NB4 (cell line): ENCODE measurements at places on chromosomes 11 and 22.
A peak's percentile ranks its signal among the peaks of the same experiment; 100 is the strongest.

DNA sequence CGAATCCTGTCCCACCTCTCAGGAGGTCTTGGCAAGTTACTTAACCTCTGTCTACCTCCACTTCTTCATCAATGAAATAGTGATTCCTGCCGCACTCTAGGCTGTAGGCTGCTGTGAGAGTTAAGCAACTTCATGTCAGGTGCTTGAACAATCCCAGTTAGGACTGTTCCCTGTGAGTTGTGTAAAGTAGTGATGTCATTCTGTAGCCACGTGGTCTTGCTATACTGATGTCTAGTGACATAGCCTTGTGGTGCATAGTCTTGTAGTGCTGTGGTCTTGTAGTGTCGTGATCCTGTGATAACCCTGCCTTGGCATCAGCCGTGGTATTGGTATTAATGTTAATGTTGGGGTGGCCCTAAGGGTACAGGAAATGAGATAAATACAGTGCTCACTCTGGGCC is 30.3 kb upstream of the PRR5 start:
- DNase-seq: peak; percentile 43

GRCh38 chr11:129280027-129280811 is 88.1 kb upstream of the ARHGAP32 start:
- peak; percentile 26 for DNase-seq

GRCh38 chr11:86459002-86459385 is 84.3 kb downstream of the CCDC81 start:
- DNase-seq: no peak

- DNase-seq: peak; percentile 75
Measured at GRCh38 chr11:3164138-3164551, 965 bp downstream of the OSBPL5 start.

- no peak for DNase-seq
Measured at GRCh38 chr11:33842236-33842915, 49.5 kb downstream of the LMO2 start.

DNA sequence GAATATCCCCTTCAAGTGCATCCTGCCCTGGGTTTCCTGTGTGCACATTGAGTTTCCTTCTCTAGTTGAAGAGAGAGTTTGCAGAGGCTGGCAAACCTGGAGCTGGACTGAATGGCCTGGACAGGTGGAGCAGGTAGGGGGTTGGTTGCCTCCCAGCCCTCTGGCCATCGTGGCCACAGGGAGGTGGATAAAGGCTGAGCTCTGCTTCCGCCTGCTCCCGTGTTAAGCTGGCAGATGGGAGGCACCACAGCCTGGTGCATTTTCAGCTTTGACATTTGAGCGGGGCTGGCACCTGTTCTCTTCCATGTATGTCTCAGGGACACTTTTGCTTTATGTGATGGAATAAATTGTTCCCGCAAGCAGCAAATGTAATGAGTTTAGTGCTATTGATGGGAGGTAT is 11.1 kb downstream of the MICAL2 start:
- no peak for DNase-seq

GRCh38 chr11:17208257-17208999 is 642 bp upstream of the PIK3C2A start:
- DNase-seq: peak; percentile 60

GRCh38 chr11:843818-844692 is 1.4 kb downstream of the TSPAN4 start:
- no peak for DNase-seq

DNA sequence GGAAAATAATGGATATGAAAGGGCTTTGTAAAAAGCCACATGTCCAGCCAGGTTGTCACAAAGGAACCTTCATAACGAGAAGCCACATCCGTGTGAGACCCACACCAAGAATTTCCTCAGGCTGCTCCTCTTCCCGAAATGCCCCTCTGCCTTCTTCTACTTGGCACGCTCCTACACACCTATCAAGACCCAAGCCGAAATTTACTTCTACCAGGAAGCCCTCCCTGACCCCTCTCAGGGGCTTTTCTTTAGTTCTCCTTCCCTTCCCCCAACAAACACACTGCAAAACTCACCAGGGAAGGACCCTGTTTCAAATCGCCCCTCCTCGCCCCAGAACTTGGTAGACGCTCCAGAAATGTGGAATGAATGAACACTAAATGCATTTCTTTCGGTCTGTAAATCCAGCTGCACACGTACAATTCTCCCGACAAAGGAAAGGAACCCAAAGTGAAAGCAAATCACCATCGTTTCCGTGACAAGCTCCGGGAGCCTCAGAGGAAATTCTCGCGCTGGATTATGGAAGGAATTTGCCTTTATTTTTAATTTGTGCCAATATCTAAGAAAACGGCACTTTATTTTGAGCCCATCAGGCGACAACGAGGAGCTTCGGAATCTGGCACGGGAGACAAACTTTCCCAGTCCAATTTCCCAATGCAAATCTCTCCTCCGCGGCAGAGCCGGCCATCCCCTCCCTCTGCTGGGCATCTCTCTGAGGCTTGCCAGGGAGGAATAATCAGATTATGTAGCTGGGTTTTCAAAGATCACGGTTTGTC is 13.2 kb upstream of the SHISAL1 start:
- DNase-seq: no peak

- no peak for DNase-seq
Measured at GRCh38 chr11:35182317-35182939, 43.5 kb downstream of the CD44 start.

DNA sequence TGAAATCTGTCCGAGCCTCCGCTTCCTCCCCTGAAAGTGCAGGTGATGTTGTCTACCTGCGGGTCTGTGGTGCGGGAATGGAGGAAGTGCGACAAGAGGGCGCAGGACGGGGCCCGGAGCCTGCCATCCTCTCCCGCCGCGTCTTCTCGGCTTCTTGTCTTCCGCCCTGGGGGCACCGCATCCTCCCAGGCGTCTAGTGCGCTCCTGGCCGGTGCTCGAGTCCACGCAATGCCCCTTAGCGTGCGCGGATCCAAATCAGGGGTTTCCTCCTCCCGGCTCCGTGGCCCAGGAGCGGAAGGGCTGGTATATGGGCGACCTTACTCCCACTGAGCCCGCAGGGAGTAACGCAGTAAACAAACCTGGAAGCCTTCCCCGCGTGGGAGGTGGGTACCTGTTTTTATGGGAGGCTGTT is 405 bp downstream of the SFI1 start:
- DNase-seq: peak; percentile 54

DNA sequence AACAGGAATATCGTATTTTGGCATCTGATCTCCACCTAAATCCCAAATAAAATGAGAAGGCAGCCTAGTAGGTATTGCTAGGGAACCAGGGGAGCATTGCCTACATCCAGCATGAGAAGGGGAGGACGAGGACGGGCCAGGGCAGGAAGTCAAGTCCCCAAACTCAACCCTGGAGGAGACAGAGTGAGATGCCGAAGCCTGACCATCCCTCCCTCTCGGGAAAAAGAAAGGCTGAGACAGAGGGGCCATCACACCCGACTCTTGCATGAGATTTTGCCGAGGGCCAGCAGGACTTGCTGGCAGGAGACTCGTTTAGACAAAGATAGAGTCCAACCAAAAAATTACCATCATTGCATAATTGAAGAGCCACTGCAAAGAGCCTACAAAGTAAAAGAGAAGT is 50.2 kb upstream of the SPATA19 start:
- no peak for DNase-seq

- no peak for DNase-seq
Measured at GRCh38 chr11:120704256-120704750, 192.8 kb downstream of the GRIK4 start.

- no peak for DNase-seq
Measured at GRCh38 chr11:17163291-17163690, 44.5 kb downstream of the PIK3C2A start.

- DNase-seq: no peak
Measured at GRCh38 chr22:23910496-23911190, 16.5 kb downstream of the MIF start.

- no peak for DNase-seq
Measured at GRCh38 chr11:105857728-105858127, 164.3 kb downstream of the MSANTD4 start.

GRCh38 chr11:73612601-73613140 is 14.8 kb upstream of the FAM168A start:
- no peak for DNase-seq

DNA sequence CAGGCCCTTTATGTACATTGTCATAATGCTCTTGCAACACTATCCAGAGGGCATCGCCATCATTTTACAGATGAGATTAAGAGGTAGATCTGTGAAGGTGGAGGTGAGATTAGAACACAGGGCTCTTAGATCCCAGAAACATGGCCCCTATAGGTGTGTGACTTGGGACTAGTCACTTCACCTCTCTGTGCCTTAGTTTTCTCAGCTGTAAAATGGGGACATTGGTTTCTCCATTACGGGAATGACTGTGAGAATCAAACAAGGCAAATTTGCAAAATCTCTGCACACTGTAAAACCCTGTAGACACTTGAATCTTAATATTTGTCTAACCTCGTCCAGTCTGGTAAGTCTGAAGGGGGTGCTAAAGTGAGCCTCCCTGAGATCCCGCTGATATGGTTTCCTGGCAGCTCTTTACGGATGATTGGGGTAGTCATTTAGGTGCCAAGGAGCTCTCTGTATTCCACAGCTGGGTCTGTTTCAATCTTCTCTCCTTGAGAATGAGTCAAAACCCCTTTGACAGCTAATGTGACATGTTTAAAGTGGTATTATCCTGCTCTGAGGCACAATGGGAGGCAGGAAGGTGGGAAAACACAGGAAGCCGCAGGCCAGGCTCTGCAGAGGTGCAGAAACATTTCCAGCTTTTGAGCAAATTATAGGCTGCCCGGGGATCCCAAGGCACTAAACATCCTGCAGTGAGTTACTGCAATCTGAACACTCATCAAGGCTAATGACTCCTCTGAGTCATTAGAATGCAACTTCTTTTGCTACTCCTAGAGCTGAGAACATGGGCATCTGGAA is 140.8 kb downstream of the CCDC81 start:
- DNase-seq: no peak

DNA sequence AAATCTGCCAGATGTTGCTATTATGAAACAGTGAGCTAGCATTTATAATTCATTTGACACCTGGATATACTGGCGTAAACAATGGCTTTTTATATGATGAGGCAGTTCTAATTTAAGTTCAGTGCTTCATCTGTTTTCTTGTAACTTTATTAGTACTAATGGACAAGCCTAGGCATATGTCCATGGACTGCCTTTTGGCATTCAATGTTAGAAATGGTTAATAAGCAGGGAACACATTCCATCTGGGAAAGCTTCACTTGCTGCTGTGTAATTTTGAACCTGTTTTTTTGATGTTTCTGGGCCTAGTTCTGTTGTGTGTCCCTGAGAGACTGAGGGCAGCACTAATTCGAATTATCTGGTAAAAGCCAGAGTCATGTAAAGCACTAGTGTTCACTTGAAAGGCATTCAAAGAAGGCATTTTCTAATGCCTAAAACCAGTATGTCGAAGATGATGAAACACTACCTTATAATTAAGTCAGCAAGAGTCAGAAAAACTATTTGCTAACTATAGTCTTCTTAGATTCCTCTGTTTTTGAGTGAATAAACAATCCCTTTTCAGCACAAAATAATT is 138.5 kb downstream of the SWAP70 start:
- DNase-seq: no peak

DNA sequence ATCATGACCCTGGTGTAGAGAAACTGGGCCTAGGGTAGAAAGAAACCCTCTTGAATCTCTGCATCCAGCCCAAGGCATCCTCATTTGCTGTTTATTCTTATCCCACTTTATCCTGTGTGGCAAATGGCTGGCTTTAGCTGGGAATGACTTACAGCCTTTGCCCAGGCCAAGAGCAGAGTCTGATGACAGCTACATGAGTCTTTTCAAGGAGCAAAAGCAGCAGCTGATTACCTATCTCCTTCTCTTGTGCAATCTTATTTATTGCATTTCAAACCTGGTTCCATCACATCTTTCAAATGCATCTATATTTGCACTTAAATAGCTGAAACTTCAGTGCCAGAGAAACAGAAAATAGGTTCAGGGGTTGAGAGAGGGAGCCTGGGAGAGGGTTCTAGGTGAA is 26.1 kb downstream of the SYT13 start:
- no peak for DNase-seq

DNA sequence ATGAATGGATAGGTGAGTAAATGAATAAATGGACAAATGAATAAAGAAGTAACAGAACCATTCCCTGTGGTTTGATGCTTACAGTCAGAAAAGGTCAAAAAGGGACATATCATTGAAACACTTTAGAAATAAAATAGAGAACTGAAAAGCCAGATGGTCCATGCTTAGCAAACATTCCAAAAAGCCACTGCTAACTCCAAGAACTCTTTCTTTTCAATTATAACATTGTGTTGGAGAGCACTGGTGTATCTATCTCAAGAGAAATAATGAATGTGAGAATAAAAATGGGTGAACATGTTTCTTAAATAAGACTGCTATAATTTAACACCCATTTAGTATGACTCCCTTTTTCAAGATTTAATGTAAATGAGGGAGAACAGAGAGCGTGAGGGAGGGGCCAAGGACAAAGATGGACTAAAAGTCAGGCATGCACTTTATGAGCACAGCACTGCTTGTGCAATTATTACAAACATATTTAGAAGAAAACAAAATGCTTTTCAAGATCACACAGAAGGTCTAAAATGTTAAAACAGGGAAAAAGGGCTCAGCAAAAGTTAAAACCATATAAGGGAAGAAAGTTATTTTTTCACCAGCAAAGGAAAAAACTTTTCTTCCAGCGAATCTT is 224.3 kb upstream of the PITPNB start:
- DNase-seq: no peak

DNA sequence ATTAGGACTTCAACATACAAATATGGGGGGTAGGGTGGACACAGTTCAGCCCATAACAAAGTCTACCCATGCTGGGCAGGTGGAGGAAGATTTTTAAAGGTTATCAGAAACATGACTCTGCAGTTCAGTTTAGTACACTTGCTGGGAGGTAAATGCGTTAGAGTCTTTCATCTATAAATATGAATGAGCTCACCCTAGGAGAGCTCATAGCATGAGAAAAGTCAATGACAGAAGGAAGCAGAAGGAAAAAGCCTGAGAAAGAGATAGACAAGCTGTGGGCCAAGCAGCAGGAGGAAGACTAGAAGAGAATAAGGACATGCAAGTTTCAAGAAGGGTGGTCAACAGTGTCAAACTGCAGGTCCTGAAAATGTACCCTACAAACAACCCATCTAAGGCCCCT is 27.0 kb upstream of the FSHB start:
- no peak for DNase-seq

- DNase-seq: no peak
Measured at GRCh38 chr11:117979481-117980211, 6.5 kb upstream of the IL10RA start.

DNA sequence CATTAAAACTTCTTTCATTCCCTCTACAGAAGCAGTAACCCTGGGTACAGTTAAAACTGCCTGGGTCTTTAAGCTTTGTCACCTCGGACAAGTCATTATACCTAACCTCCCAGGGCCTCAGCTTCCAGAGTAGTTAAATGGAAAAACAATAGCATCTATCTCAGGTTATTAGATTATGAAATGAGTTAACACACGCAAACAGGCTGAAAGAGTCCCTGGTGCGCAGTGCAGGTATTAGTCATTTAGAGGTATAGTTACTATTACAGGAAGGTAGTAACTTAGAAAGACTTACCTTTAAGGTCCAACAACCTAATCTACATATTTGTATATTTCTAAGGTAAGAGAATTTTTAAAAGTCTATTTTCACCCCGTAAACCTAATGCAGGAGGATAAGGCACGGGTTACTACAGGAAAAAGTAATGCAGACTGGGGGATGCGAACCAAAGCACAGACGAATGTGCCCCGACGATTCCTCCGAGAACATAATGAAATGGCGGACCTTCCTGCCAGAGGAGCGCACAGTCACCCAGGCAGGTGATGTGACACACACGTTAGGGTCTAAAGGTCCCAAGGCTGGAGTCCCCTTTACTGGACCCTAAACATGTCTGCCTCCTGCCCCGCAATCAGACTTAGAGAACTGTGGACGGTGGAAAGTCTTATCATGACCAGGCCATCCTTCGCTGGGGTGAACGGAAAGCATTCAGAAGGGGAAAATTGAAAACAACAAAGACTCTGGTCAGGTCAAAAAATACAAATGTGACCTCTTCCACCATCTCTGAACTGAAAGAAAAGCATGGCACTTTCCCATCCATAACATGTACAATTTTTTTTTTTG is 1.3 kb downstream of the NAP1L4 start:
- DNase-seq: peak; percentile 48
